Kidney epithelial cell (primary cell): ENCODE measurements at places on chromosomes 5 and 9.

- no peak for DNase-seq
Measured at GRCh38 chr5:67976891-67977601, 238.5 kb upstream of the PIK3R1 start.

GRCh38 chr5:142758796-142759145, 11.4 kb upstream of the ARHGAP26 start:
- no peak for DNase-seq

DNA sequence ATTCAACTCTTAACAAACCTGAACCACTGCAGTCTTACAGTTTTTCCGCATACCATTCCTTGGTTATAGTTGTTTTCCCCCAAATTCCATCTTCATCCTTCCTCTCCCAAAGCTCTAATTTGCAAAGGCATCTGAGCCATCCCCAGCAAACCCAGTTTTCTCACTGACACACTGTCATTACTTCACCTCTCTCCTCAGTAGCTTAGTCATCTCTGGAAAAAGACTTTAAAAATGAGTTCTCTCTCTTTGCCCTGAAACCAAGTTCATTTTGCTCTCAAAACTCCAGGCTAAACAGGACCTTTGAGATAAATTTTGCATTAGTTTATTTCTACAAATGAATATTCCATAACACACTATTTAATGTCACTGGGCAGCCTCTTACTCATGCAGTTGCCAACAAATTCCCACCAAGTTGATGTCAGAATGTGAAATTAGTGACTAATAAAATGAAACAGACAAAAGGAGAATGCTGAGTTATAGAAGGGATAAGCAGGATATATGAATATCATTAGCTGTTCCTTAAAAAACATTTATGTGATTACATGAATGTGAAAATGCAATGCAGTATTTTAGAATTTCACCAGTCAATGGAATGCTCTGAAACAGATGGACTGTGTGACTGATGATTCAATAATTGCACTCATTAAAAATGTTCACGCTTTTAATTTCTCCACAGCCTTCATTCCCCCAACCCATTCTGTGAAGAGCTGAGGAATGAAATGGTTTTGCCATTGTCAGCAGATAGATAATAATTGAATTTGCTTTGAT, 107.4 kb upstream of the DMAC1 start:
- no peak for DNase-seq

GRCh38 chr9:94663140-94663539, 23.8 kb upstream of the FBP1 start:
- DNase-seq: no peak

DNA sequence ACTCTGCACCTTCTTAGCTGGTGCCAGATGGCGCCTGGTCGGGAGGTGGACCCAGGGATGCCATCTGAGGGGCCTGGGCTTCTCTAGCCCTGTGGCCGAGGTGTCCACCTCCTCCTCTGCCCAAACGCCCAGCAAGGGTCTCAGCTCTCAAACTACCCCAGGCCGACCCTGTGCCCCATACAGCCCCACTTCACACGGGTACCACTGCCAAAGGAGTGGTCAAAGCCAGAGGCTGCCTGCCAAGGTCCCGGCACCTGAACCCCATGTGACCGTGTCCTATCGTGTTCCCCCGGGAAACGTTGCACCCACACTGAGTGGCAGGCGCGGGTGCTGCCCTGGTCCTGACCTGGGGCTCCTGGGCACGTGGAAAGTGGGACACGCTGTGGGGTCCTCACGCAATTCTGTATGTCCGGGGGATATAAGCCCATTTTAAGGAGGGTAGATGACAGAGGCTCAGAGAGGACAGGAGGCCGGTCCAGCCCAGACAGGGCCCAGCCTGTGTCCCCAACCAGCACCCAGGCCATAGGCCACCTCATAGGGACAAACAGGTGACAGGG, 1.9 kb downstream of the ENTPD8 start:
- no peak for DNase-seq

DNA sequence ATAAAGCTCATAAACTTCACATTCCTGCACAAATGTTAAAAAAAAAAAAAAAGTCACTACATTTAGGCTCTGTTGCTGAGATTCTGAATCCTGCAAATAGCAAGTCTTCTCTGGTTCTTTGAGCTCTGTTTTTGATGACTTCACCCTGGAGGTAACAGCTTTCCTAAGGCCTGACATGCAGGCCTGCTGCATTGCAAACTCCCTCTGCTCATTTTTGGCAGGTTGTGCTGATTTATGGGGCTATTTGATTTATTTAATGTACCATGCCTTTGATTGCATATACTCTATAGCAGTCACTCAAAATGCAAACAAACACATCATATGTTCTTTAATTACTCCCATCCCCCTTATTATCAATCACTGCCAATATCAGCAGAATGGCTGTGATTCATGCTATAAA, 416.1 kb upstream of the IZUMO3 start:
- DNase-seq: no peak

DNA sequence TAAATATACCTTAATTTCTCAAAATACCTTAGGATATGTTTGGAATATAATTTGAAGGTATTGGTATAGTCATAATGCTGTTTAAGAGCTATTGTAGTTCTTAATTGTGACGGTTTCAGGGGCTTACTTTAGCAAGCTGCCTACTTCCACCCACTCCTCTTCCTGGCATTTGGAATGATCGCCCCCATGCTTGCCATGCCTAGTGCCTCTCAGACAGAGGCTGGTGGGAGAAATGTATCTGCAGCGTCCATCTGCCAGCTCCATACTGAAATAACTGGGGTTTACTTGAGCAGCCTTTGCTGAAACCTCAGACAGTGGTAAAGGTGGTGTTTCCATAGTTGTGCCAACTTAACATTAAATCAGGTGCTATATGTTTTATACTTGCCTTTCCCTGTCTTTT, 52.2 kb downstream of the GABRG2 start:
- DNase-seq: no peak

- DNase-seq: no peak
Measured at GRCh38 chr5:176774216-176775171, 35.9 kb upstream of the UNC5A start.

DNA sequence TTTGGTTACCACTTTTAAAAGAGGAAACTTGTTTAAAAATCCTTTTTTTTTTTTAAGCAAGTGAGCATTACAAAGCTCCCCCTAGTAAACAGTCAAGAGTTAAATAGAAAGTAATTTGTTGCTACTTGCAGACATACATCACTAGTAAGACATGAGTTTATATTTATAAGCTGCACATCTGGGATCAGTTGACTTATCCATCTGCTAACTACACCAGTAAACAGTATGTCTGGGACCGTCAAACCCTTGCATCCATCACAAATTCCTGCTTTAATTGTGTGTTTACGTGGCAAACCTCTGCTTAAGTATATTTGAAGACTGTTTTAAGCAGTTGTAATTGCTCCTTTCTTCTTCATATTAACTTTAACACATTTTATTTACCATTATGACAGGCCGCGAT, 146.8 kb downstream of the EBF1 start:
- DNase-seq: no peak
